Neuronal stem cell (in vitro differentiated cells): ENCODE measurements at places on chromosomes 6 and 20.

DNA sequence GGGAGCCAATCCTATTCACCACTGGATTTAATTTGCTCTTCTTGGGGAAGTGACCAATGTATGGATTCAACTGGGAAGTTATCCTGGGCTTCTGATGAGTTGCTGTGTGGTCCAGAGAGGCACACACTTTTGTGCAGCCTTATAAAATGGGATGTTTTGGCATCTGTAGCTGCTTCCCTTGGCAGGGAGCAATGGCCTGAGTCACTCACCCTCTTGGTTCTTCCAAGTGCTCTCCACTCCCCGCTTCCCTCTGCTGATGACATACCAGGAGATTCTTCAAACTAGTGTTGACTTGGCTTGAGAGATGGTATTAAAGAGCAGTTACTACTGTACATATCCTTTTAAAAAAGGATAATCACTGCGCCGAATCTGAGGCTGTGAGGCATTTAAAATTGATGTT is 105.8 kb downstream of the JARID2 start:
- H3K4me3 ChIP-seq = no peak overlapping the region
- no peak for DNase-seq
- no peak overlapping the region for H3K27ac ChIP-seq
- peaks cover 12% of the 10 kb centered on the region for H3K4me1 ChIP-seq
- H3K27me3 ChIP-seq = no peaks in the 10 kb centered on the region
- H3K36me3 ChIP-seq = no peaks in the 10 kb centered on the region

DNA sequence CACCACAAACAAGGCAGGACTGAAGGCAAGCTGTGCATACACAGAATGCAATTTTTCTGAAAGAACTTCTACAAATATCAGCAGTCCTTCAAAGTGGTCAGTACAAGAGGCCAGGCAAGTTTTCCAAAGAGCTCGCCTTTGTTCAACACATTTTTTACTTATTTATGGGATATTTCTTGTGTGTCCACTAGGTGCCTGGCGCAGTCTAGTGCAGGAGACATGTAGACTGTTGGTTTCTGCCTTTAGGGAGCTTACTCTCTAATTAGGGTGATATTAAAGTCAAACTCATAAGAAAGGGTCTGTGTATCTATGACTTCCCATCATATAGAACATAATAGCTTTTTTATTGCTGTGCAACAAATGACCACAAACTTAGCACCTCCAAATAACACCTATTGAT is 21.2 kb upstream of the VEGFA start:
- H3K27me3 ChIP-seq = no peaks in the 10 kb centered on the region
- H3K36me3 ChIP-seq = no peaks in the 10 kb centered on the region
- no peak for DNase-seq
- H3K4me3 ChIP-seq = no peak overlapping the region

DNA sequence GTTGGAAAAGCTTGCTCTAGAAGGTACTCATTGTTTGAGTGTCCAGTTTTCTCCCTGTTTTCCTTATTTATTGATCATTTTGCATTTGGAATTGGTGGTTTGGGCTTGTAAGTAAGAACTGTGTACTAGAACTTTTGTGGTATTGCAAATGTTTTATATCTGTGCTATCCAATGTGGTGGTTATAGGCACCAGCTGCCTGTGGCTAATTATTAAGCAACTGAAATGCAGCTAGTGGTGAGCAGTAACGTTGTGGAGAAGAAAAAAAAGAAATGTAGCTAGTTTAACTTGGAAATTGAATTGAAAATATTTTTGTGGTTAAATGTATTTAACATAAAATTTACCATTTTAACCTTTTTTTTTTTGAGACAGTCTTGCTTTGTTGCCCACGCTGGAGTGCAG is 50.7 kb upstream of the MAPK13 start:
- H3K27me3 ChIP-seq = no peaks in the 10 kb centered on the region
- H3K36me3 ChIP-seq = peaks cover 86% of the 10 kb centered on the region

DNA sequence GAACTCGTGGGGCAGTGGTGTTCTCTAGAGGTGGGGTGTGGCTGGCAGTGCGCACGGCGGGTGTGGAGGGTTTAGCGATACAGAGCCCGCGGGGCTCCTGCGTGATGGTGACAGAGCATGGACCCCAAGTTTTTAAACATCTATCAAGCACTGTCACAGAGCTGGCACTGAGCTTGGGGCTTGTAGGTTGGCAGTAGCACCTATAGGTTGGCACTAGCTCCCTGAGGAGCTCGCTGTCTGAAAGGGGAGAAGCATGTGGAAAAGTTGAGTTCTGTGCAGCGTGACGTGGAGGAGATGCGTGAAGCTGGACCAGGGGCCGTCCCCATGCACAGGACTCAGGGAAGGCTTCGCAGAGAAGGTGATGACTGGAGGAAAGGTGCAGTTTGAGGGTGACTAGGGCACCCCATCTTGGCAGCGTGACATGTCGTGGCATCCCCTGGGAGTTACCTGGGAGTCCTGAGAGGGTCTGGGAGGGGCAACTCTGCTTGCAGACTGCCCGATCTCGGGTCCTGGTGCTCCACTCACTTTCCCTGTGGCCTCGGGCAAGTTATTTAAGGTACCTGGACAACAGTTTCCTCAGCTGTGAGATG is 122.0 kb downstream of the CDH4 start:
- H3K4me1 ChIP-seq = peaks cover 23% of the 10 kb centered on the region
- no peaks in the 10 kb centered on the region for H3K36me3 ChIP-seq
- no peaks in the 10 kb centered on the region for H3K27me3 ChIP-seq
- DNase-seq = no peak

GRCh38 chr20:1894471-1894950 is 696 bp upstream of the SIRPA start:
- no peaks in the 10 kb centered on the region for H3K36me3 ChIP-seq
- H3K4me3 ChIP-seq = peak overlapping the region; percentile 86
- peaks cover 10% of the 10 kb centered on the region for H3K4me1 ChIP-seq
- no peaks in the 10 kb centered on the region for H3K27me3 ChIP-seq
- H3K27ac ChIP-seq = peak overlapping the region; percentile 40
